ENCODE measurements at places on chromosomes 3 and 15.

DNA sequence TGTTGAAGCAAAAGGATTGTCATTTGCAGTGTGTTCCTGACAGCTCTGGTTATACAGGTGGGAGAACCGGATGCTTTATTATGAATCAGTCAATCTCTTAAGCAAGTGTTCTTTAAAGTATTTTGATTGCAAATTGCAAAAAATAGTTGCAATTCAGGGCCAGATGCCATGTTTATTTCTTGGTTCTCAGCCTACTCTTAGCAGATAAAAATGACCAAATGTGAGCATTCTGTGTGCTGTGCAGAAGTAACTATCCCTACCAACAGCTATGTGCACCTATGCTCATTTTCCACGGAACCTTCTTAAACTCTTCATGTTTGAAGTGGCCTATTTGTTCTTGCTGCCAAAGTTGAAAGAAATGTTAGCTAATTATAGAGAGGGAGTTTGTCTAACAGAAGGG, 262.3 kb upstream of the RASGRP1 start:
- DNase-seq = no peak

GRCh38 chr15:92617549-92618520, 37.7 kb downstream of the FAM174B start:
- no peak for DNase-seq

DNA sequence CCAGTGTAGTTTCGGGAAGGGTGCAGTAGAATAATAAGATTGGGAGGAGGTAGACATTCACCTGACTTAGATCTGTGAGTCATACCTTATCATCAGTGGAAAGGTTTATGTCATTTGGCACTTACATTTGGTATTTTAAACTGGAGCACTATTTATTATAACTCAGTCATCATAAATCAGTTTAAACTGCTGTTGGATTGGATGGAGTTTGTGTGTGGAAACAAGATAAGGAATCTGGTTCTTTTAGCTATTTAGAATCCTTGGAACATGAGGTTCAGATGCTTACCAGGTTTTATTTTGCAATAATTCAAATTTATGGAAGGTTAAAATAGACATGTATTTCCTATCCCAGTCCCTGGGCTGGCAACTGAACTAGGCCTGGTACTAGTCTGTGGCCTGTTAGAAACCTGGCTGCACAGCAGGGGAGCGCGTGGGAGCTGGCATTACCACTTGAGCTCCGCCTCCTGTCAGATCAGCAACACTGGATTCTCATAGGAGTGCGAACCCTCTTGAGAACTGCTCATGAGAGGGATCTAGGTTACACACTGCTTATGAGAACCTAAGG, 34.5 kb downstream of the ZFAND6 start:
- DNase-seq = peak; percentile 58

- no peak for DNase-seq
Observed at GRCh38 chr15:64901141-64901540, 10.6 kb upstream of the ANKDD1A start.

- DNase-seq = no peak
Observed at GRCh38 chr3:127680146-127680661, 7.5 kb downstream of the ABTB1 start.

DNA sequence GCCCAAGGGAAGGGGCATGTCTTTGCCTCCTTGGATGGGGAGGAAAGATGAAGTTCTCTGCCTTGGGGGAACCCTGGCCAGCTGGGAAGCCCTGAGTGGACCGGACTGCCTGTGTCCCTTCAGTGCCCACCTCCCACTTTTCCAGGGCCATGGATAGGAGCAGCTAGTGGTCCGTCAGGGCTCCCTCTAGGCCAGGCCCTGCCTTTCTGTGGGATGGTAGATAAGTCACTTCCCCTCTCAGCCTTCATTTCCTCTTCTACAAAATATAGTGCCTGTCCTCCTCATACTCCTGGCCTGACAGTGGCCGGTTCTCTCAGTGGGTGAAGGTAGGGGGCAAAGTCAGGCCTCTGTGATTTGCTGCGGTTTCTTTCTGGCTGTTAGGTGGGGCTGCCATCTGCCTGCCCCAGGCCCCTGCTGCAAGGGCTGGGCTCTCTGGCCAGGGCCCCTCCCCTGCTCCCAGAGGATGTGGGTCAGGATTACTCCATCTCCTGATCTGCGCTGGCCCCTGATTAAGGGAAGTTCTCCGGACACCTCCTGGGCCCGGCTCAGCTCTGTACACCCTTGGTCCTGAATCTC, 1.4 kb downstream of the PLEKHO2 start:
- DNase-seq = no peak

DNA sequence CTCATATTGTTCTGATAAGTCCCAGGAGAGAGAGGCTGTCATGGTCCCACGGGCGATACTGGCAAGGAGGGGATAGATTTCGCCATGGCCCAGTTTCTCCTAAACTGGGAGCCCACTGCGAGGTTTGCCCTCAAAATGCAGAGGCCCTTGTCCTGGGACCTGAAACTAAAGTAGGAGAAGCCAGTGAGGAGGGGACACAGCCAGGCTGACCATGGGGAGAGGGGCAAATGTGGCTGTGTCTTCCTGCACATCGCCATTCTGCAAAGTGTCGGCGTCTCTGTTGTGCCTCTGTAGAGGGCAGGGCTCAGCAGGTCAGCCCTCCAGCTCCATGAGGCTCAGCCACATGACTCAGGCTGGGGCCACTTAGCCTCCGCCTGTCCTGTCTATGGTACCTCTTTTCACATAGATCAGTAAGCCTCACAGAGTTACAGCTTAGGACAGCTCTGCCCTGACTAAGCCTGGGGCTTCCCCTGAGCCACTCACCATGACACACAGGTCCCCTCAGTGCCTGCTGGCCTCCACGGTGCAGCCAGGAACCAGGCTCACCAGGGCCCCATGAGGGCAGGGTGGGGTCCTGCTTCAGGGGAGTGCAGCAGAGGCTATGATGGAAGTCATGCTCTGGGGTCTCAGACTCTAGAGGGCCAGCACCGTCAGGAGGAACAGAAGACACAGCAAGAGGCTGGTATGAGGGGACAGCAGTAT, 28.6 kb upstream of the PLXNA1 start:
- peak; percentile 51 for DNase-seq

GRCh38 chr3:189282741-189283140, 111.0 kb downstream of the TPRG1 start:
- DNase-seq = peak; percentile 80

DNA sequence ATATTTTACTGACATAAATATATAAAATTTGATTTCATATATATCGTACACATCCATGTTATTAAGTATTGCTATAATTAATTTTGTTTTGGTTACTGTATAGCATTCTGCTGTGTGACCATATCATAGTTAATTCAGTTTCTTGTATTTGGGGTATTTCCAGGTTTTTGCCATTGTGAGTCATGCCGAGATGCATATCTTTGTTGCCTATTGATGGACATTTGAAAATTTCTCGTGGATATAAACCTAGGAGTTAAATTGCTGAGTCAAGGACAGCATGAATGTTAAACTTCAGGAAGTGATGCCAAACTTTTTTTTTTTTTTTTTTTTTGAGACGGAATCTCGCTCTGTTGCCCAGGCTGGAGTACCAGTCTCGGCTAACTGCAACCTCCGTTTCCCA, 33.7 kb upstream of the GPR171 start:
- no peak for DNase-seq

DNA sequence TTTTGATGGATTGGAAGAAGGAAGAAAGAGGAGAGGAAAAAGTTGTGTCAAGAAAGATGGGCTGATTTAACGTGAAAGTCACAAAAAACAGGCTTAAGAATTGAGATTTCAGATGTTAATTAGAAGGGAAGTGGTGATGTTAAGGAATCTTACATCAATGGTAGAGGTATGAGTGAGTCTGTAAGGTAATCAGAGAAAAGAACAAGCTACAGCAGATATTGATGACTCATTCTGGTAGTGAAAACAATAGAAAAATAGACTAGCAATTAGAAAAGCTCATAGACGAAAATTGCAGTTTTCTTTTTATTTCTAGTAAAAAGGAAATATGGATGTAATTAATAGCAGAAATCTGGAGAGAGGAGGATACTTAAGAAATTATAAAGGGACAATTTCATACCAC, 559.6 kb downstream of the MCTP2 start:
- DNase-seq = peak; percentile 70

- peak; percentile 56 for DNase-seq
Observed at GRCh38 chr15:31412824-31413223, 86.2 kb downstream of the KLF13 start.

- DNase-seq = no peak
Observed at GRCh38 chr3:8651418-8652323, 7.1 kb upstream of the SSUH2 start.

DNA sequence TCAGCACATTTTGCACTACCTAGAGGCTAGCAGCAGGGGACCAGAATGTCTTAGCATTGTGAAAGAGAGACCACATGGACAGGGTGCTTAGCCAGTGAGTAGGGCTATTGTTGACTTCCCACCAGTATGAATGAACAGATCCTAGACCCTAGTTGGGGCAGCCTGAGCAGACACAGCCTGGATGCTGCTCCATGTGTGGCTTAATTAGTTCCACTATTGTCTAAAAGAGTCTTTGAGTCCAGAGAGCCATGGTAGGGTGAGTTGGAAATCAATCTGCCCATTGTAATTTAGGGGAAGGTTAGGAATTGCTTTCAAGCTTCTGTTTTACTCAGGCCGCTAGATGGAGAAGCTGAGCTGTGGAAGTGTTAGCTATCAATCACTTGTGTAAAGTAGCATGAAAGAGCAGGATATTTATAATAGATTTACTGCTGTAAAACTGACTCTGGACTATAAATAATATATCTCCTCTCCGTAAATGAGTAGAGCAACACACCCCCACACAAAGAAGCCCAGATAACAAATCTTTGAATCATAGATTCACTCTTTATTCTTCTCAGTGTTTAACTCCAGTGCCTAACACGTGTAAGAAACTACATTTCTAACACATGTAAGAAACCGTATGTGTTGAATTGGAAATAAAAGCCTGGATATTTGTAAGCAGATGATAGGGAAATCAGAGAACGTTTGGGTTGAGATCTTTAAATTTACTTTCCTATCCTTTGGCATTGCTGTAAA, 4.1 kb upstream of the GCSAM start:
- peak; percentile 74 for DNase-seq

- DNase-seq = peak; percentile 21
Observed at GRCh38 chr3:53242642-53243041, 13.2 kb downstream of the TKT start.

DNA sequence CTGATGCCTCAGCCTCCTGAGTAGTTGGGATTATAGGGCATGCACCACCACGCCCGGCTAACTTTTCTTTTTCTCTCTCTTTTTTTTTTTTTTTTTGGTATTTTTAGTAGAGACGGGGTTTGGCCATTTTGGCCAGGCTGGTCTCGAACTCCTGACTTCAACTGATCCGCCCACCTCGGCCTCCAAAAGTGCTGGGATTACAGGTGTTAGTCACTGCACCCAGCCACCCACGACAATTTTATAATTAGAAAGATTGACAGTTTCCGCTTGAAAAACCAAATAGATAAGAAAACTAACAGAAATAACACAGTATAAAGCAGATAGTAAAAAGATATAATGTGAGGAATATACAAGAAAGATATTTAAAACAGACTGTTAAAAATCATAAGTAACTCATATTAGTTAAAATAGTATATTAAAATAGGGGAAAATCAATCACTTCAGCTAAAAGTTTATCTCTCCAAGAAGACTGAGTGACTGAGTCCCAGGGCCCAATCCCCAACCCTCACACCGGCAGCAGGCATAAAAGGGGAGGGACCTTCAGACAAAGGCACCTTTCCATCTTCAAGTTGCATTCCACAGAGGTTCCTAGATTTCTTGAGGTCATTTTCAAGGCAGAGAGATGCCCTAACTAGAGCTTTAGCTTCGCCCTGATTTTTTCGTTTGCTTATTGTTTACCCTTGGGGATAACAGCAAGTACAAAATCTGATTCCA, 1.4 kb upstream of the WHAMM start:
- no peak for DNase-seq

- peak; percentile 33 for DNase-seq
Observed at GRCh38 chr3:16993227-16993626, 108.5 kb downstream of the PLCL2 start.

- no peak for DNase-seq
Observed at GRCh38 chr3:63338351-63338750, 60.2 kb downstream of the SYNPR start.

GRCh38 chr3:41131224-41131623, 68.1 kb upstream of the CTNNB1 start:
- DNase-seq = peak; percentile 97

DNA sequence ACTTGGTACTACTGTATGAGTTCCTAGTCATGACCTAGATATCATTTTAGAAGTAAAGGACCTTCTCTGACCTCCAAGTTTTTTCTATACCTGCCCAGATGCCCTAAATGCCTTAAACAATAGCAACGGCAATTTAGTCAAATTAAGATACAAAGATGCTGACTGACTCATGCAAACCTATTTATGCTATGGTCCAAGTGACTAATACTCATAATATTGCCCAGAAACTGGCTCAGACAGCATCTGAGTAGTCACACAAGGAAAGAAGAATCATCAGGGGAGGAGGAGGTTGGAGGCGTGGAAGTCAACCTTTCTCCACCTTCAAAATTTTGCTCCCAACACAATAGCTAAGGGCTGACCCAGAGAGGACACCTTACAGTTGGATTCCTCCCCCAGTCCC, 6.8 kb downstream of the FYCO1 start:
- peak; percentile 93 for DNase-seq

GRCh38 chr3:82002986-82003642, 241.7 kb upstream of the GBE1 start:
- no peak for DNase-seq

- no peak for DNase-seq
Observed at GRCh38 chr15:69701198-69701597, 248.6 kb downstream of the RPLP1 start.

- no peak for DNase-seq
Observed at GRCh38 chr3:19432669-19433068, 284.4 kb downstream of the KCNH8 start.

- DNase-seq = no peak
Observed at GRCh38 chr3:135155228-135155627, 360.2 kb downstream of the EPHB1 start.

Data from epithelial cell of esophagus (primary cell).